ENCODE measurements at places on chromosomes 2 and 18. TPM values are rescaled to one million over a fixed set of nuclear protein-coding genes. Genes with fewer than 3 reads are reported as not detected.

GRCh38 chr2:55120634-55121359 lies 70.5 kb upstream of the RTN4 start:
- peak; percentile 85 for DNase-seq

DNA sequence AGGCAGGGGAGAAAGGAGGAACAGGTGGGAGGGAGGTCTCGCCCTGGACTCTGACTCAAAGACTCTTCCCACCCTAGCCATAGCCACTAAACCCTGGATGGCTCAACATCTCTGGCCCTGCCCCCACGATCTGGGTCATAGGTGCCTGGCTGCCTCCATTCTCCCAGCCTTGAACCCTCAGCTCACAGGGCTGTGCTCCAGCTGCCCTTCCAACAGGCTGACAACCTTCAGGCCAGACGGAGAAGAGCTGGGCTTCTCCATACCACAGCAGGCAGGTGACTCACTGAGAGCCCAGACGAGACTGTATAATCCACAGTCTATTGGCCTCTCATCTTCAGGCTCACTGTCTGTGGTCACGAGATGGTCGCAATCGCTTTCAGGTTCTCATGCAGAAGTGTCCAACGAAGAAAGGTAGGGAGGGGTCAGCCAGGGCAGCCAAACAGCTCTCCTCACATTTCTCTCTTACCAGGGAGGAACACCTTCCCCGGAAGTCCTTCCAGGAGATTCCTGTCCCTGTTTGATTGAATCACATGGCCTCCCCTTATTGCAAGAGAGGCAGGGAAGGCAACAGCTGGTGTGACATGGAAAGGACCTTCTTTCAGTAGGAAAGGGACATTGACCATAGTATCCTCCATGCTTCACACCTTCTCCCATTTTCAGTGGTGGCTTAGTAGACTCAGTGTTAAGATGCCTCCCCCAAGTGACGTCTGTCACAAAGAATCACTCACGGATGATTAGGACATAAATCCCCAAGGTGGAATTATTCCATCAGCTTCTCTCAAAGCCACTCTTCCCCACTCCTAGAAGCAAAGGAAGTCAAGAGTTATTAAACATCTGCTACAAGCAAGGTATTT lies 100.1 kb downstream of the MRO start:
- no peak for DNase-seq

DNA sequence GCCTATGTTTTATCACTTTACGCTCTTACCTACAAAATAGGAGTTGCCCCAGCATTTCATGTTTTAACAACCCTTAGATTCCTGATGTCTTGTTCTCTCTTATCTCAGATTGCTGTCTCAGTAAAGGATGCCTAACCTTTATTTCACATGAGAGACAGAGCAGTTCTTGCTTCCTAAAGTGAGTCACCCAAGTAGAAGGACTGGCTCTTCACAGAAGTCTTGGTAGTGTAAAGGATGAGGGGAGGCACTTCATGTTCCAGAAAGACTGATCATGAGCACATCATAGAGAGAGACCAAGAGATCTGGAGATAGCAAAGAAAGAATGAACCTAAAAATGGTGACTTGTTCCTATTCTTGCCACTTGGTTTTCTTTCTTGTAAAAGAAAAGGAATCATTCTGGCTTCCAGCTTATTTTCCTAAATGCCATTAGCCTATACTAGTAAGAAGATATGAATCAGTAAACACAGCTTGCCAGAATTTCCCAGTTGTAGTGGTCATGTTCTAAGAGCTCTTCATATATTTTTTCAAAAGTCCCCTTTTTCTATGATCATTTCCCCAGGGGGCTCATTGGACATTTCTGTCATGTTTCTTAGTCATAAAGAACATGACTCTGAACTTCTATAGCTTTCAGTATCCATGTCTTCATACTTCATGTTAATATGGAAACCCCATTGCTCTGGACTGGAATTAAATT lies 54.9 kb downstream of the MAPRE2 start:
- DNase-seq: peak; percentile 32

DNA sequence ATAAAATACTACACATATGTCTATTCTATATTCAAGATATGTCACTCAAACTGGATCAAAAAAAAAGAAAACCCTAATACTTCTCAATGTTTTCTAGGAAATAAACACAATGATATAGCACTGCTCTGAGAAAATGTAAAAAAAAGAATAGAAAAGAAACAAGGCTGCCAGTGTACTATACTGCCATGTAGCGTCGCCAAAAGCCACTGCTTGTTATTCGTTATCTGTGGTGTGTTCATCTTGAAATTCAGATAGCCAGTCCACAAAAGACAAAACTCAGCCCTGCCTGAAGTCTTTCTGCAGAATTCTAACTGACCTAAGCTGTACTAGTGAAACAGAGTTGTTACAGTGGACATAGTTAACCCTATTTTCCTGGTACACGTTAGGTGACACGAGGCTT lies 12.2 kb upstream of the YPEL5 start:
- no peak for DNase-seq

DNA sequence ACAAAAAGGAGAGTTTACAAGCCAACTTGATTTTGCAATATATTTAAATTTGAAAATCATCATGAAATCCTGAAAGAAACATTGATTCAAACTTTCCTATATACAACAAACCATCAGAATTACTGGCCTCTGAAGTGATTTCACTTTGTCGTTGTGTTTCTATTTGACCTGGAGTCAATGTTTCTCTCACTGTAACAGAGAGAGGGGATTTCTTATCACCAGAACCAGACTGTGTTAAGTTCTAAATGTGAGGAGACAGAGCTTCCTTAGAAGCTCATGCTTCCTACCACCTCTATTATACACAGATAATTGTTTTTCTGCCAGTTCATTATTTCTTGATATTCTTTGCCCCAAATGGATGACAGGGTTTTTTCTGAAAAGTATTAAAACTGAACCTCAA lies 245.0 kb upstream of the RND3 start:
- DNase-seq: no peak

- peak; percentile 96 for DNase-seq
Observed at GRCh38 chr2:119756837-119757236, 2.9 kb upstream of the PTPN4 start.

DNA sequence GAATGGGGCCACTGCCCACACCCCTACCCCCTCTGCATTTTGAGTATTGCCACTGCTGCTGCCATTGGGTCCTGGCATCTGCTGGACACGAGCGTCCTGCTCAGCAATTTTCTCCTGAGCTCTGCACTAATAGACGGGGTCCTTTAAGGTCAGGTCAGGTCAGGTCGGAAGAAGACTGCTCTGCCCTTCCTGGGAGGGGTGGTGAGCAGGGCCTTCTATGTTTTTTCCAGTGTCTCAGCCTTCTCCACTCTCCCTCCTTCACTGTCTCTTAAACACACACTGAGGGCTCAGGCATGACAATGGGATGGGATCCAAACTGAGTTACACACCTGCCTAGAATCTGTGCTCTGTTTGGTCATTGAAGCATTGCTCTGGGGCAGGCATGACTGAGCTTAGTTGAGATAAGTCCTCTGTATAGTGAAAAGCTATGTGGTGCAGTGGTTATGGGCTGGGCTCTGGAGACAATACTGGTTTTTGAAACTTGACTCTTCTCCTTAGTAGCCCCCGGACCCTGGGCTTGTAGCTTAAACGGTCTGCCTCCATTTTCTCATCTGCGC lies 10.6 kb downstream of the MYO1B start:
- DNase-seq: peak; percentile 48

GRCh38 chr18:5456577-5457461 lies 87.0 kb downstream of the EPB41L3 start:
- DNase-seq: peak; percentile 68

DNA sequence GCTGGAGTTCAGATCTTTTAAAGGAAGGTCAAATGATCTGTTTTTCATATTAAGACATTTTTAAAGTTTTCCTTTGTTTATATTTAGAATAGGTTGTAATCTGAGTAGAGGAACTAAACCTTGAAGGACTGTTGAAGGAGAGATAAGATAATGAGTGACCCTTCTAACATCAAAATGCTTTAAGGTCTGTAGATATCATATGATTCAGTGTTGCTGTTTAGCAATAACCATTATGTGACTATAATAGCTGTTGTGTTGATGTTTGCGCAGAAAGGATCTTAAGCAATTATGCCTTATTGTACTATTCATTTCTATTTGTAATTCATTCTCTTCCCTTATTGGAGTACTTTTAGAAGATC lies 60.0 kb downstream of the SLC16A14 start:
- no peak for DNase-seq

DNA sequence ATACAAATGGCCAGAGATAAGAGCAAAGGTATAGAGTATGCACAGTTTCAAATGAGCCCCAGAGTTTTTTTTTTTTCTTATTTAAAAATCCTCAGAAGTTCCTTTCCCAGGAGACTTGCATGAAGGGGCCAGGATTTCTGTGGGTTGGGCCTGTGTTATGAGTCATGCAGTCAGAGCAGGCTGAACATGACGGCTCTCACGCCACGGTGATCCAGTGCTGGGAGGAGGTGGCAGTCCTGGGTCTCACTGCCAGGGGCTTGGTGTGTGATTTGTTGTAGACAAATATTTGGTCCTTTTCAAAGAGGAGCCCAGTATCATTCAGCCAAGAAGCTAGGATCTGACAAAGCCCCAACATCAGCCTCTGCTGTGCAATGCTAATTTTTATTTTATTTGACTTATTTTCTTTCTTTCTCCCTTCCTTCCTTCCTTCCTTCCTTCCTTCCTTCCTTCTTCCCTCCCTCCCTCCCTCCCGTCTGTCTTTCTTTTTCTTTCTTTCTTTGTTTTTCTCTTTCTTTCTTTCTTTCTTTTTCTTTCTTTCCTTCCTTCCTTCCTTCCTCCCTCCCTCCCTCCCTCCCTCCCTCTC lies 10.4 kb upstream of the KCNE4 start:
- DNase-seq: peak; percentile 99

GRCh38 chr2:82098617-82099016 lies 1794.1 kb upstream of the LRRTM1 start:
- no peak for DNase-seq

GRCh38 chr2:202064881-202065230 lies 8.2 kb upstream of the KIAA2012 start:
- no peak for DNase-seq

- peak; percentile 81 for DNase-seq
Observed at GRCh38 chr18:10142496-10143160, 228.8 kb downstream of the VAPA start.

- DNase-seq: no peak
Observed at GRCh38 chr2:238699307-238700116, 148.4 kb upstream of the TWIST2 start.

DNA sequence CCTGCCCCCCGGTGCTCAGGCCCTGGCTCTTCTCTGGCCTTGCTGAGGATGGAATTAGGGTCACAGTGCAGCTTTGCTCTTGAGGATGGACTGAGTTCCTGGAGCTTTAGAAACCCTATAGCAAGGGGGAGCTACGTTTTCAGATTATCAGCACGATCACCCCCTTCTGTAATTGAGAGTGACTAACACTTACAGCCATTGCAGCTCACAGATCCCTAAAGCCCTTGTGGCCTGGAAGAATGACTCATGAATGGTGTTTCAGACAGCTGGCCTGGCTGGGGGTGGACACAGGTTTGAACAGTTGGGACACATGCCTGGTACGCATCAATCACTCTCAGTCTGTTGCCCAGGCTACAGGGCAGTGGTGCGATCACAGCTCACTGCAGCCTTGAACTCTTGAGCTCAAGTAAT lies 79.7 kb upstream of the IGFBP5 start:
- peak; percentile 97 for DNase-seq

- DNase-seq: peak; percentile 5
Observed at GRCh38 chr2:95106081-95106480, 15.5 kb downstream of the MRPS5 start.

GRCh38 chr18:37210781-37211180 lies 354.8 kb downstream of the CELF4 start:
- no peak for DNase-seq

GRCh38 chr2:67286981-67287759 lies 110.0 kb upstream of the ETAA1 start:
- no peak for DNase-seq

GRCh38 chr2:84474176-84474575 lies 15.1 kb upstream of the SUCLG1 start:
- no peak for DNase-seq

GRCh38 chr18:47628240-47628781 lies 302.1 kb downstream of the SMAD2 start:
- no peak for DNase-seq

- DNase-seq: no peak
Observed at GRCh38 chr2:182634386-182634785, 81.7 kb upstream of the DNAJC10 start.

DNA sequence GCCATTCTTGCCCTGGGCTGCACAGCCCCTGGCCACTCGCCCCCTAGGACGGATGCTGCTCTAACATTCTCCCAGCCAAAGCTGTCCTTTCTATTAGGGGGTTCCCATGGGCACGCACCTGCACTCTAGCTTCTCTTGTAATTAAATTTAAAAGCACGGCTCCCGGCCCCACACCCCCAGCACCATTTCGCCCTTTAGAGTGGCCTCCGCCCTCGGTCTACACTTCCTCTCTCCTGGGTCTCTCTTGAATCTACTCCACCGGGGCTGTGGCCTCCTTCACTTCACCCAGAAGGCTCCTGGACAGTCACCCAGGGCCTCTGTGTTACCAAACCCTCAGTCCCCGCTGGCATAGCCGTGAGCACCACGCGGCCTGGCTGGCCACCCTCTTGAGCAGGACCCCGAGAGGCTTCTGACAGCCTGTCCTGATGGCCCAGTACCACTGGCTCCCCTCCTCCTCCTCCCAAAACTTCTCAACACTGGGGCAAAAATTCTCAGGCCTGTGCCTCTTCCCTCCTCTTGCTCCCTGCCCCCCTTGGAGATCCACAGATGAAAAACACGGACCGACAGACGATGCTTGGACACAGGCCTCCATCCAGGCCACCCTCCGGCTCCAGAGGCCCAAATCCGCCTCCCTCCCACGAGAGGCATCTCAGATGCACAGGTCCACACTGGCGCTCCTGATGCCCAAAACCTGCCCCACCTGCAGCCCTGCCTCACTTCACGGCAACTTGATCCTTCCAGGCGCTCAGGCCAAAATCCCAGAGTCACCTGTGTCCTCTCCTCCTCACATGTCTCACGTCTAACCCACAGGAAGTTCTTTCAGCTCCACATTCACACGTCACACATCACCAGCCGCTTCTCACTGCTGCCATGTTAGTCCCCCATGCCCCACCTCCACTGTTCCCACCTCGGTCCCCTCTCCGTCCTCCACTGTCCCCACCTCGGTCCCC lies 6.9 kb upstream of the RAB17 start:
- DNase-seq: no peak

KRTCAP3 gene
- 0.67 TPM for polyA plus RNA-seq

CROCC2 gene
- polyA plus RNA-seq: not detected

TM4SF20 gene
- 18.7 TPM for polyA plus RNA-seq

INHBB gene
- 0.49 TPM for polyA plus RNA-seq

STRN gene
- 6.5 TPM for polyA plus RNA-seq

Data from GM23248 (cell line).